ENCODE measurements at places on chromosomes 16 and 17. TPM values are rescaled to one million over a fixed set of nuclear protein-coding genes. Genes with fewer than 3 reads are reported as not detected.
A peak's percentile ranks its signal among the peaks of the same experiment; 100 is the strongest.

DNA sequence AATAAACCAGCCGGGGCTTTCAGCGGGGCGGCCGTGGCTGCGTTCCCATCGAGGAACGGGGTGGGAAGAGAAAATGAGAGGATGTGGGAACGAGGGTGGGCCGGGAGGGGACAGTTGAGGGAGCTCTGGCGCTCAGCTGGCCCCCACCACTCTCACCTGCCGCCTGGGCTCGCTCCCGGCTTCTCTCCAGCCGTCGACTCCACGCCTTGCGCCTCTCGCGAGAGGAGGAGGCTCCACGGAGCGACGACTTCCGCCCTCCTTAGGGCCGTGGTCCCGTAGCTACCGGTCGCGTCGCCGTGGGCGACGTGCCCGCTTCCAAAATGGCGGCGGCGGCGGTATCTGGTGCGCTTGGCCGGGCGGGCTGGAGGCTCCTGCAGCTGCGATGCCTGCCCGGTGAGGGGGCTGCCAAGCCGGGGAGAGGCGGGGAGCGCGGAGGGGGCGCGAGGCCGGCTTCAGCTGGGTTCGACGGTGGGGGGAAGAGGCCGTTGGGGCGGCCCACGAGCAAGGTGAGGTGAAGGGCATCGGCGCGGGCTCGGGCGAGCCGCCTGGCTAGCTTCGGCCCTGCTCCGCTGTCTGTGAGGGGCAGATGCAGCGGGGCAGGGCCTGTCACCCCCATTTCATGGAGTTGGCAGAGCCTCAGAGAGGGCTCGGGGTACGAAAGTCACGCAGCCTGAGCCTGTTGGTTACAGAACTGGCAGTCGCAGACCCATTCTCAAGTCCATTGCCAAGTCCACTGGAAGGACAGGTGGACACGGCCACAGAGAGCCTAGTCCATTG lies at the start of the genes CIAPIN1 and COQ9:
TSS of gene CIAPIN1 (minus strand) at position 200 of the 777 bp plus-strand sequence. CDS start 6,457 bp downstream, outside the sequence.
TSS of gene COQ9 (plus strand) at position 294 of the 777 bp plus-strand sequence. CDS start at position 321, 27 bp downstream.
- no peaks in the 10 kb centered on the region for H3K27me3 ChIP-seq
- DNase-seq, result peak; percentile 97
- peaks cover 19% of the 10 kb centered on the region for H3K36me3 ChIP-seq
- H3K4me3 ChIP-seq, result peak within 1 kb of the TSS; percentile 94
- peaks cover 18% of the 10 kb centered on the region for H3K4me1 ChIP-seq
- peak within 1 kb of the TSS; percentile 90 for H3K27ac ChIP-seq

- H3K27me3 ChIP-seq, result peaks cover 5% of the 10 kb centered on the region
- no peaks in the 10 kb centered on the region for H3K36me3 ChIP-seq
- H3K4me1 ChIP-seq, result peaks cover 2% of the 10 kb centered on the region
- no peak overlapping the region for H3K4me3 ChIP-seq
These were observed 30.9 kb upstream of the TANC2 start for GRCh38 chr17:62935098-62935497.

Gene HAS3
- total RNA-seq, result 1.4 TPM

GRCh38 chr17:79936641-79937381 lies 97.6 kb upstream of the CBX4 start:
- peaks cover 6% of the 10 kb centered on the region for H3K36me3 ChIP-seq
- H3K27ac ChIP-seq, result no peak overlapping the region
- peak; percentile 83 for DNase-seq

- peak overlapping the region; percentile 57 for H3K27ac ChIP-seq
- no peaks in the 10 kb centered on the region for H3K36me3 ChIP-seq
- peaks cover 39% of the 10 kb centered on the region for H3K4me1 ChIP-seq
- no peaks in the 10 kb centered on the region for H3K27me3 ChIP-seq
- DNase-seq, result no peak
These were observed 110.4 kb downstream of the PITPNC1 start for GRCh38 chr17:67487506-67487905.

- H3K4me3 ChIP-seq, result no peak overlapping the region
- H3K36me3 ChIP-seq, result no peaks in the 10 kb centered on the region
- H3K27ac ChIP-seq, result peak overlapping the region; percentile 32
These were observed 19.1 kb downstream of the PDP2 start for GRCh38 chr16:66899310-66899944.

- no peaks in the 10 kb centered on the region for H3K36me3 ChIP-seq
- H3K27me3 ChIP-seq, result no peaks in the 10 kb centered on the region
- H3K4me3 ChIP-seq, result peak overlapping the region; percentile 82
- DNase-seq, result no peak
- peak overlapping the region; percentile 57 for H3K27ac ChIP-seq
These were observed 60.2 kb downstream of the WSB1 start for GRCh38 chr17:27354051-27354490.

- H3K4me1 ChIP-seq, result peaks cover 39% of the 10 kb centered on the region
- H3K27ac ChIP-seq, result peak overlapping the region; percentile 31
- peak; percentile 90 for DNase-seq
- H3K27me3 ChIP-seq, result peaks cover 36% of the 10 kb centered on the region
These were observed 3.2 kb upstream of the SCRN2 start for GRCh38 chr17:47844227-47844626.

DNA sequence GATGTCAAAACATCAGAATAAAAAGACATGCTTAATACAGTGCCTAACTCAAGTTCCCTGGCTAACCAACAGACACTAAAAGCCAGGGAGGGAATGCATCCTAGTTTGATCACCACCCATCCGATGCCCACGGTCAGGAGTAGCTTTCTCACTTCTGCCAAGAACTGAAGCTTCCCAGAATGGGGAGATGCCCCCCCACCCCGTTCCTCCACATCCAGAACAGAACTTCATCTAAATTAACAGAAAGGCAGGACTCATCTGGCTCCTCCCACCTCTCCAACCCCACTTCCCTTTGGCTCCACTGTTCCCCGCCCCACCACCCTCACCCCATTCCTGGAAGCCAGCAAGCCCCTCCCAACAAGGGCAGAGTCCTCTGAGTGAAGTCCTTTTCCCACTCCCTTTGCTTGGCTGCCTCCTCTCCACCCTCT lies 33.7 kb downstream of the GDE1 start:
- DNase-seq, result no peak
- H3K27ac ChIP-seq, result no peak overlapping the region
- H3K36me3 ChIP-seq, result no peaks in the 10 kb centered on the region
- H3K27me3 ChIP-seq, result no peaks in the 10 kb centered on the region

DNA sequence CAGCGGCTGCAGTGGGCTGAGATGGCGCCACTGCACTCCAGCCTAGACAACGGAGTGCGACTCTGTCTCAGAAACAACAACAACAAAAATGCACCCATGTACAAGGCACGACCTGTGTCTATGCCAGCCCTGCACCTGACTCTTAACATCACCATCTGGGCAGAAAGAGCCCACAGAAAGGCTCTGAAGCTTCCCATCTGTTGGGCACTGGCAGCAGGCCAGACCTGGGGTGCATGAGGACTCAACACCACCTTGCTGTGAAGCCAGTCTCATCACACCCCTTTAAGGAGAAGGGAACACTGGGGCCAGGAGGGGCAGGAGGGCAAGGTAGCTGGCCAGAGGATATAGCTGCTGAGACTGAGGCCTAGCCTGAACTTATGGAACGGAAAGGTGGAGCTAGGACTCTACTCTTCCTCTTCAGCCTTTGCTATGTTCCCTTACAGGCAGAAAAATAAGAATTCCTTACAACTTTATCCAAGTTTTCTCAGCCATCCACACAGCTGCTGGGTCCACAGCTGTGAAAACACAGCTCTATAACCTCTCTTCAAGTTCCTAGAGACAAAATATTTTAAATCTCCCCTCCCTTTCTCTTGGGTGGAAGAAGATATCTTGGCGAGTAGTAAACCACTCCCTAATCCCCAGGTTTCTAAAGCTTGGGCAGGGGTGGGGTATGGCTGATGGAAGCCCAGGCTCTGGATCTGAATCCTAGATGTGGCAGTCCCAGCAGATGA lies 2.8 kb downstream of the ELOB start:
- H3K4me1 ChIP-seq, result peaks cover 25% of the 10 kb centered on the region
- peak overlapping the region; percentile 19 for H3K27ac ChIP-seq
- no peak overlapping the region for H3K4me3 ChIP-seq
- peaks cover 55% of the 10 kb centered on the region for H3K36me3 ChIP-seq
- H3K27me3 ChIP-seq, result no peaks in the 10 kb centered on the region

DNA sequence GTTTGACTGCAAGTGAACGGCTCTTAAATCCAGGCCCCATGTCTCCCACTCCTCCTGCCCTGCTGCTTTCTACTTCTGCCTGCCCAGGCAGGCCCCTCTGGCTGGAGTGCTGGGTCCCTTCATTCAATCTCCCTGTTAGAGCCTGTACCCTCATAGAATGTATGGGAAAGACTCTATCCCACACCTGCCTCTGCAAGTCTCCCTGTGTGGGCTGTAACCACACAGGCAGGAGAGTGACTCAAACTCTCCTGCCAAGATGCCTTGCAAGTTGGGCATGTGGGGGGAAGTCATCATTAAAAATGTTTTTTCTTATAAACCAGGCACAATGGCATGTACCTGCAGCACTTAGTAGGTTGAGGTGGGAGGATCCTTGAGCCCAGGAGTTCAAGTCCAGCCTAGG lies 77.5 kb downstream of the PLXDC1 start:
- H3K27ac ChIP-seq, result no peak overlapping the region
- H3K36me3 ChIP-seq, result no peaks in the 10 kb centered on the region
- no peaks in the 10 kb centered on the region for H3K4me1 ChIP-seq
- DNase-seq, result no peak

Gene AANAT
- total RNA-seq, result not detected

GRCh38 chr17:78853926-78854394 lies 13.3 kb upstream of the USP36 start:
- H3K27ac ChIP-seq, result no peak overlapping the region
- H3K4me1 ChIP-seq, result no peaks in the 10 kb centered on the region
- no peak for DNase-seq
- peaks cover 46% of the 10 kb centered on the region for H3K36me3 ChIP-seq
- no peak overlapping the region for H3K4me3 ChIP-seq

GRCh38 chr16:50411034-50411433 lies 42.2 kb upstream of the BRD7 start:
- no peak overlapping the region for H3K4me3 ChIP-seq
- no peaks in the 10 kb centered on the region for H3K36me3 ChIP-seq
- no peaks in the 10 kb centered on the region for H3K27me3 ChIP-seq
- H3K4me1 ChIP-seq, result no peaks in the 10 kb centered on the region
- no peak overlapping the region for H3K27ac ChIP-seq
- DNase-seq, result no peak

- H3K4me1 ChIP-seq, result peaks cover 23% of the 10 kb centered on the region
- H3K27me3 ChIP-seq, result no peaks in the 10 kb centered on the region
- DNase-seq, result no peak
- H3K4me3 ChIP-seq, result peak overlapping the region; percentile 51
These were observed 408 bp upstream of the KPNA2 start for GRCh38 chr17:68035131-68035522.

DNA sequence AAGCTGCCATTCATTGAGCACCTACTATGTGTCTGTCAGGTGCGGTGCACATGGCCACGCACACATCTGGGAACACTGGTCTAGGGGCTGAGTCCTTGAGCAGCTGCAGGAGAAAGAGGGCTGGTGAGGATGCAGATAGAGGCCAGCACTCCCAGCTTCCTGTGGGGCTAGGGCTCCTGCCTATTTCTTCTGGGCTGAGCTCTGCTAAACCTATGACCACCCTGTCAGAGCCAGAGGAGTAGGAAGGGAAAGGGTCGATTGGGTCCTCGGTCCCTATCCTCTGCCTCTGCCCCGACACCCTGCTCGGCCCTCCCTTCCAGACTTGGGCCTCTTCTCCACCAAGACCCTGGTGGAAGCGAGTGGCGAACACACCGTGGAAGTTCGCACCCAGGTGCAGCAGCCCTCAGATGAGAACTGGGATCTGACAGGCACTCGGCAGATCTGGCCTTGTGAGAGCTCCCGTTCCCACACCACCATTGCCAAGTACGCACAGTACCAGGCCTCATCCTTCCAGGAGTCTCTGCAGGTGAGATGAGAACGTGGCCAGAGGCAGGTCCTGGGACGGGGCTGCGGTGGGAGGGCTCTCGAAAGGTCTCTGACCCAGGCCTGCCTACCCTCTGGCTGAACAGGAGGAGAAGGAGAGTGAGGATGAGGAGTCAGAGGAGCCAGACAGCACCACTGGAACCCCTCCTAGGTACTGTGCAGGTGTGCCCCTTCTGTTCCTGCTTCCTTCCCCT lies 4.0 kb upstream of the TMEM88 start:
- no peaks in the 10 kb centered on the region for H3K27me3 ChIP-seq
- no peak for DNase-seq
- peaks cover 46% of the 10 kb centered on the region for H3K36me3 ChIP-seq
- no peak overlapping the region for H3K27ac ChIP-seq
- no peak overlapping the region for H3K4me3 ChIP-seq

Gene C17orf113
- total RNA-seq, result 0.29 TPM

Gene ATAD5
- 1.8 TPM for total RNA-seq

DNA sequence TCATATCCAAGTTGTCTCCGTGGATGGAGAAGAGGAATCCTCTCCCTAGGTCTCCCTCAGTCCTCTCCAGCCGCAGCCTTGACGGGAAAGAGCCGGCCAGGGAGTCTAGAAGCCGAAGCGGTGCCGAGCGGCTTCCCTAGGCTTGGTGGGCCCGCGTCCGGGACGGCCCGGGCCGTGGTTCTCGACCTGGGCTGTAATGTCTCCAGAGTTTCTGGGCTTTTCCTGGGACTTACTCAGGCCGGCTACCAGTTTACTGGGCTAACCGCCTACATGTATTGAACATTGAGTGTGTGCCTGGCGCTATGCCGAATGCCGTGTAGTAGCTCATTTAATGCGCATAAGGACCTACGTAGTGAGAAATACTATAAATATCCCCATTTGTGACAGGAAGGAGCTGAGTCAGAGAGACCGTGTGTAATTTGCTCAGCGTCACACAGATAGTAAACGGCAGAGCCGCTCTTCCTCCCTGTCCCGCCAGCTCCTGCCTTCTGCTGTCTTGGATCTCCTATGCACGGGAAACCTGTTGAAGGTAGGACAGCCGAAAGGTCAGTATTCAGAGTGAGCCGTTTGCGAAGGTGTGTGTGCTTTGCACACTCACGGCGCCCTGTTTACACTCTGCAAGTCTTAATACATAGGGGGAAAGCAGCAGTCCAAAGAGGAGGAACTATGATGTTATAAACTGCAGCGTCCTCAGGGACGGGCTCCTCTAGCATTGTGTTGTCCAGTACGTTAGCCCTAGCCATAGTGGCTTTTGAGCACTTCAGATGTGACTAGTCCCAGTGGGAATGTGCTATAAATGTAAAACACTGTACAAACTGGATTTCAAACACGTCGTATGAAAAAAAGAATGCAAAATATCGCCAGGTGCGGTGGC lies 723 bp upstream of the SPAG5 start:
- no peaks in the 10 kb centered on the region for H3K36me3 ChIP-seq
- peaks cover 16% of the 10 kb centered on the region for H3K4me1 ChIP-seq
- peak overlapping the region; percentile 84 for H3K4me3 ChIP-seq
- H3K27me3 ChIP-seq, result no peaks in the 10 kb centered on the region
- DNase-seq, result peak; percentile 97

- peaks cover 20% of the 10 kb centered on the region for H3K4me1 ChIP-seq
- no peaks in the 10 kb centered on the region for H3K27me3 ChIP-seq
- DNase-seq, result peak; percentile 86
- peak overlapping the region; percentile 14 for H3K27ac ChIP-seq
- H3K36me3 ChIP-seq, result peaks cover 37% of the 10 kb centered on the region
- no peak overlapping the region for H3K4me3 ChIP-seq
These were observed 31.9 kb downstream of the PMP22 start for GRCh38 chr17:15233022-15233805.

- peaks cover 6% of the 10 kb centered on the region for H3K27me3 ChIP-seq
- H3K36me3 ChIP-seq, result no peaks in the 10 kb centered on the region
- no peak overlapping the region for H3K4me3 ChIP-seq
- no peaks in the 10 kb centered on the region for H3K4me1 ChIP-seq
- peak; percentile 18 for DNase-seq
- H3K27ac ChIP-seq, result no peak overlapping the region
These were observed 977 bp upstream of the CA10 start for GRCh38 chr17:52159246-52160135.

- peak; percentile 34 for DNase-seq
- peaks cover 24% of the 10 kb centered on the region for H3K36me3 ChIP-seq
- no peaks in the 10 kb centered on the region for H3K27me3 ChIP-seq
- H3K27ac ChIP-seq, result peak overlapping the region; percentile 86
These were observed 6.0 kb downstream of the SOCS3 start for GRCh38 chr17:78353834-78354233.

All from osteoblast (primary cell).